PC-9 (cell line): ENCODE measurements at places on chromosomes 1 and 21. TPM values are rescaled to one million over a fixed set of nuclear protein-coding genes. Genes with fewer than 3 reads are reported as not detected.

- no peak for DNase-seq
These were observed 11.0 kb downstream of the WLS start for GRCh38 chr1:68221001-68221979.

DNA sequence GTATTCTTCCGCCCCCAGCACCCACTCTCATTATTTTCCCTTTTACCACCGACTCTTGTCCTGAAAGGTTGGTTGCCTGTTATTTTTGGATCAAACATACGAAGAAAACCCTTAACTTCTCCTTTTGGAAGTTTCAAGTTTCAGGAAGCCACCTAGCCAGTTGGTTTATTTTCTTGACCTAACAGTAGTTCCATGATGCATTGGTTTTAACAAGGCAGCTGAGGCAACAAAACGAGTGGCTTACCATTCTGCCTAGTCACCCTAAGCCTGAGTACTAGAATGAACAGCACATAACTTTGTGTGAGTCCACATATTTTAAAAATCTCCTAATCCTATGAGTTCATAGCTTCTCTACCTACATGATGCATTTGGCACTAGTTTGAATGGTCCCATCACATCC lies 28.9 kb downstream of the OLFM3 start:
- DNase-seq, result no peak

LDLRAD2 gene
- not detected in 2 replicates for total RNA-seq

DNA sequence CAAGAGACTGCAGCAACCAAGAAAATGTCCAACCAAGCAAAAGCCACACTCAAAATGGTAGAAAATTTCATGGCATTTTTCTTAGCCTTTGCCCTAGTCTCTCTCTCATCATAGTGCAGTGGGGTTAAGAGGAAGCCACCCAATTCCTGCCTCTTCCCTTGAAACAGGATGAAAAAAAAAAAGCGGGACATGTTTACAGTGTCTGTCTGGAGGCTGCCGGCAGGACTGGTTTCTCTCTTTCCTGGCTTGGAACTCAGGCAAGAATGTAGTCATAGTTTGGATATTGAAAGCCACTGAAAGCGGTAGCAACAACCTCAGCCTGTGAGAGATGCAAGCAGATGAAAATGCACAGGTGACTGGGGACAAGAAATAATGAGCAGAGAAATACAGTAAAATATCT lies 13.3 kb upstream of the TNFSF18 start:
- DNase-seq, result no peak

DNA sequence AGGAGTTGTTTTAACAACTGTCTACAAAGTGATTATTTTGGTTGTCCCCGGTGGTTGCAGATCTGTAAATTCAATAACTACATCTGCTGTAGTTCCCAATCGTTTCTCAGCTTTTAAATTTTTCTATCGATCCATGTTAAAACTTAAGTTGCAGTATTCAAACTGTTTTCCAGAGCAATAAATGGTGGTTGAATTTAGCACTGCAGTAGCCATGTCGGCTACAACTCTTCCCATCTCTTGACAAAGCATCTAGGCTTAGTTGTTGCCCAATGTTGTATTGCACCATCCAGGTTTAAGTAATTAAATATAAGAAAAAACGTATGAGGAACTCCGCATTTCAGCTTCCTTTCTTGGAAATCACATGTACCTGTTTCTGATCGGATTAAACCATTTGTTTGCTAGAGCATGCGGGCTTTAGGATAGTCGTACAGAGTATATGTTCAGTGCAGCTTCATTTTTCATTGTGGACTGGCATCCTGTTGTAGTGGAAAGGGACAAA lies 996 bp downstream of the CNIH4 start:
- peak; percentile 66 for DNase-seq

- no peak for DNase-seq
These were observed 3.4 kb downstream of the GDAP2 start for GRCh38 chr1:117925981-117926380.

- no peak for DNase-seq
These were observed 52.0 kb upstream of the FAM20B start for GRCh38 chr1:178973652-178974101.

- DNase-seq, result peak; percentile 89
These were observed 52.0 kb downstream of the FOXJ3 start for GRCh38 chr1:42282867-42283583.
